ENCODE measurements at places on chromosomes 3 and 15.
A peak's percentile ranks its signal among the peaks of the same experiment; 100 is the strongest.

GRCh38 chr3:119497820-119498185, 544 bp upstream of the TIMMDC1 start:
- DNase-seq = no peak

- no peak for DNase-seq
These were observed 146.9 kb upstream of the CADPS start for GRCh38 chr3:63022114-63022513.

DNA sequence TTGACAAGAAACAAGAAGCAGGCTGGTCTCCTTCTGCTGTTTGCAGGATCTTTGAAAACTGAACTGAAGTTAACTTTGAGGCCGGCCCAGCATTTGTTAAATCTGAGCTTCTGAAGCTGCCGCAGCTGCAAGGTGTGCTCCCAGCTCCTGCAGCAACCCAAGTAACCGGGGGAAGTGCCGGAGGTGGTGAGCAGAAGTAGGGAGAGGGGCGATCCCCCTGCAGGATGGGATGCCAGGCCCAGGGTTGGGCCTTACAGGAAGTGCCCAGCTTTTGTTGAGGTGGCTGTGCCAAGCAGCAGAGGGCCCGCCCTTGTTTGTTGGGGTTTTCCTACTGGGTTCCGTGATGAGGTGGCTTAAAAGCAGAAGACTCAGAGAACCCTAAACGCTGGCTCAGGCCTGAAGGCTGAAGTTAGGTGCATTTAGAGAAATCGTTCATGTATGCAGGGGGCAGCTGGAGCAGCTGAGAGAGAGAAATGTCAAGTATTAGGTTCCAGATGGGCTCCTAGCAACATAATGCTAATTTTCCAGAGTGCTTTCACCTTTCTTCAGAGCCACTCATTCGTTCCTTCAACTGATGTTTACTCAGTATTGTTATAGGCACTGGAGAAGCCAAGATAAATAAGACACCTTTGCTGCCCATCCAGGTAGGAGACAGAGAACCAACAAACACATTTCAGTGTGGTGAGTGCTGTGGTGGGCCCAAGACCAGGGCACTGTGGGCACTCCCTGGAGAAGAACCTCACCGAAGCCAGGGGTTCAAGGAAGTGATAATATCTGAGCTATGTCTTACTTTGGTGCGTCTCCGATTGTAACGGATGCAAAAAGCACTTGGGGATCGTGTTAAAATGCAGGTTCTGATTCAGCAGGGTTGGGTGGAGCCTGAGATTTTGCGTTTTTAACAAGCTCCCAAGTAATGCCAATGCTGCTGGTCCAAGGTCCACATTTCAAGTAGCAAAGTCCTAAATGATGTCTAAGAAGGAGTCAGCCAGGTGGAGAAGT, 42.2 kb upstream of the PLCL2 start:
- peak; percentile 62 for DNase-seq

DNA sequence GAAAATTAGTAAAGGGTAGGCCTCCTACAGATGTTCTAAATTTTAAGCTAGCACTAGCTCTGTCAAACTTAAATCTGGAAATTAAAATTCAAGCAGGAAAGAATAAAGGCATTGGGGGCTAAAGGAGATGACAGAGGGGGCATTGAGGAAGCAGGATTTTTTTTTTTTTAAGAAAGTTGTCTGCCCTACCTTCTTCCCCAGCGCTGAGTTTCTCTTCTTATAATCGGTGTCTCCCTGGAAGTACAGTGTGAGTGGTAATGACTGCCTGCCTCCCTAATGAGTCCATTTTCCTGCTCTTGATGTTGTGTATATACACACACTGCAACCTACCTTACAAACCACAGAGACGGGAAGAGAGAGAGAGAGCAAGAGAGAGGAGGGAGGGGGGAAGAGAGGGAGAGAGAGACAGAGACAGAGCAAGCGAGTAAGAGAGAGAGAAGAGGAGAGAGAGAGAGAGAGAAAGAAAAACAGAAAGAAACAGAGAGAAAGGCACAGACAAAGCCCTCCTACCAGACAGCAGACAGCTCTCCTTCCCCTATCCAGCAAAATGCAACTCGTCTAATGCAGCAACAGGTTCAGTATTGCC, 47.0 kb downstream of the ZBTB20 start:
- DNase-seq = peak; percentile 4

DNA sequence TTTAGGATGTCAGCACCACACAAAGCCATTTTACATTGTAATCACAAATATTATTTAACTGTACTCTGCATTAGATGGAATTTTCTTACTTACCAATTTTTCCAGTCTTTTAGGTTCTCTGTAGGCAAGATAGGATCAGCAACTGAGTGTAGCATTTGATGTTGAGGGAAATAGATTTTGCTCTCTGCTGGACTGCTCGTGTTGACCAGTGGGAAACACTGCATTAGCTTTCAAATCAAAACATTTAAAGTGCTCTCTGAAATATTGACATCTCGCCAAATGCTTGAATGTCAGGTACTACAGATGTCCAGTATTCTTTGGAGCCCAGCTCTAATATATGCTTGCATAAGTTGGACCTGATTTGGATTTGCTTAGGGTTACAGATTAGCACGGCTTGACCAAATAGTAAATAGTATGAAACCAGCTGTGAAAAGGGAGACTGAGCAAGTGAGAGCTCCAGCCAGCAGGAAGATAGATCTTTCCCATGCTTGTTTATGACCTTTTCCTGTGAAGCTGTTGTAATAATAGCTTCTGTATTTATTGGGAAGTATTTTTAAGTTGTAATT, 29.5 kb downstream of the P2RY14 start:
- no peak for DNase-seq

GRCh38 chr3:69413551-69414207, 27.8 kb upstream of the FRMD4B start:
- no peak for DNase-seq

DNA sequence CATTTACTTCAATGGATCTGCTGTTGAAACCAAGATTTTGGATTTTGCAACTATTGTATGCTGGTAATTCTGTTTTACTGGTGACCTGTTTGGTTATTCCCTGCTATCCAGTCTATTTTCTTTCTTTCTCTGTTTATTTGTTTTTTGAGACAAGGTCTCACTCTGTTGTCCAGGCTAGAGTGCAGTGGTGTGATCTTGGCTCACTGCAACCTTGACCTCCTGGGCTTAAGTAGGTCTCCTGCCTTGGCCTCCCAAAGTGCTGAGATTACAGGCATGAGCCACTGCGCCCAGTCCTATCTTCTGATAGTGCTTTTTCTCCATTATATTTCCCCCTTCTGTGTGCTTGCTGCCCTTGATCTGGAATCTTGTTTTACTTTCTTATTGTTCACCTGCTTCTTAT, 15.6 kb downstream of the USP13 start:
- no peak for DNase-seq

DNA sequence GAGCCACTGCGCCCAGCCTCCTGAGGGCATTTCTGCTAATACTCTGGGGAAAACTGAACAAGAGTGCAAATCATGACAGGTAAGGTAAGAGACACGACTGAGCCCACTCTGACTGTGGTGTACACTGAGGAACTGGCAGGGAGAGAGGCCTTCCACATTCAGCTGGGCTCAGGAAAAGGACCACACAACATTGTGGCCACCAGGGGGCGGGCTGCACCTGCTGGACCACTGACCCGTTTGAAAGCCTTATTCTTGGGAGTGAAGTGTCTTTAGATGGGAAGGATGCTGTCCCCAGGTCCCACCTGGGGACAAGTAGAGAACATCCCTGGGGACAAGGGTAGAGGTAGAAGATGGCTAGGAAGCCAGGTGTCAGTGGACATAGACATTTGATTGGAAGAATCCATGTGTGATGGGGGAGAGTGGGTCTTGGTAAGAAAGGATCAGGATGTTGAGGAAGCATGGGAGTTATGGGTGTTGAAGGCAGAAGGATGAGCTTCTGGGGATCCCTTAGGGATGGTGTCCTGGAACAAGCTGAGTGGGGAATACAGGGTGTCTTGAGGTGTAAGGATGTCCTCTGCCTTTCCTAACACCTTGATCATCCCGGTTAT, 6.2 kb upstream of the CTDSPL start:
- DNase-seq = peak; percentile 62

GRCh38 chr15:51576911-51577500, 45.6 kb downstream of the DMXL2 start:
- DNase-seq = no peak

DNA sequence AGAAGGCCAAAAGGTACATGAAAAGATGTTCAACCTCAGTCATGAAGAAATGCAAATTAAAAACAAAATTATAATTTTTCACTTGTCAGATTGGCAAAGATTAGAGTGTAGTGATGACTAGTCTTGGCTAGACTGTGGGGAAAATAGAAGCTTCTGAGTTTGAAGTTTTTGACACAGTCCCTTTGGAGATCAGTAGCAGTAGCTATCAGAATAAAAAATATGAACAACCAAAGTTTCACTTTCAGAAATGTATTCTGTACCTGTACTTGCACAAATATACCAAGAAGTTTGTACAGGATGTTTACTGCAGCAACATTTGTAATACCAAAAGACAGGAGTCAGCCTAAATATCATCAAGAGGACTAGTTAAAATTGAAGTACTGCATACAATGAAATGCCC, 14.1 kb downstream of the ATP2C1 start:
- no peak for DNase-seq

DNA sequence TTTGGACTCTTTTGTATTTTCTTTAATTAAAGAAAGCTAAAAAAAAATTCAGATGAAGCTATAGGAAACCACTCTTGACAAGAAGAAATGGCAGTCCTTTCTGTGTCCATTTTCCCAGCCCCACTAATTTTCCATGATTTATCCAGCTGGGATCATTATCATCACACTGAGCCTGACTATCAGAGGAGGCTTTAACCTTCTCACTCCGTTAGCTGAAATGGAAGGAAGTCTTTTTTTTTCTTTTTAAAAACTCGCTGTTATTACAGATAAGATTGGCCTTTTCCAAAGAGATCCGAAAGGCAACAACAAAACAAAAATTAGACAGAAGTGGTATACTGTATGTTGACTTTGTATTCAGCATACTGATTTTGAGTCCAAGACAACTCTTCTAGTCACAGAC, 366.2 kb upstream of the ROPN1 start:
- DNase-seq = no peak

GRCh38 chr15:73927003-73927475, 777 bp downstream of the LOXL1 start:
- no peak for DNase-seq

DNA sequence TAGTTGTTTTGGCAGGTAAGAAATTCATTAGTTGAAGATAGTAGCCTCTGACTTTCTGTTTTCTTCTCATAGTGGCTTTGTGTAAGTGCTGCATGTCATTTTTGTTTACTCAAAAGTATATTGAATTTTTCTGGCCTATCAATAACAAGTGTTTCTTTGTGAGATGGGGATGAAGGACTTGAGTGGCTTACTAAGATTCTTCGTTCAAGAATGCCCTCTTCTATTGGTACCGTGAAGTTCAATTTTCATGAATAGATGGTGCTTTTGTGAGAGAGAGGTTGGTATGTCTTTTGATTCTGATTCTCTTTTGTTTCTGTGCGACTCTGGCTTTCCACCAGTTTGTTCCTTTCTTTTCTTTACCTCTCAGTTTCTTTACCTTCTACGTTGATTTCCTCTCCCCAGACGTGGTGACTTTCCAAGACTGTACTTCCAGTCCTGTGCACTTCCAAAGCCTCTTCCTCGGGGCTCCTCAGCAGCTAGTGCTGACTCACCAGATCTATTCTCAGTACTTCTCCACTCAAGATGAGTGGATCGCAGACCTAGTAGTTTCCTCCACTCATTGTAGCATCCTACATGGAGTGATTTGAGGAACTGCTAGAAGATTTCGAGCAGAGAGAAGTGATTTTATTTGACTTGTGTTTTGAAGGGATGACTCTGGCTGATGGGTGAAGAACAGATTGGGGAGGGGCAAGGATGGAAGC, 82.0 kb upstream of the EPHB3 start:
- no peak for DNase-seq

GRCh38 chr3:108093616-108094015, 2.8 kb upstream of the CD47 start:
- DNase-seq = peak; percentile 29

DNA sequence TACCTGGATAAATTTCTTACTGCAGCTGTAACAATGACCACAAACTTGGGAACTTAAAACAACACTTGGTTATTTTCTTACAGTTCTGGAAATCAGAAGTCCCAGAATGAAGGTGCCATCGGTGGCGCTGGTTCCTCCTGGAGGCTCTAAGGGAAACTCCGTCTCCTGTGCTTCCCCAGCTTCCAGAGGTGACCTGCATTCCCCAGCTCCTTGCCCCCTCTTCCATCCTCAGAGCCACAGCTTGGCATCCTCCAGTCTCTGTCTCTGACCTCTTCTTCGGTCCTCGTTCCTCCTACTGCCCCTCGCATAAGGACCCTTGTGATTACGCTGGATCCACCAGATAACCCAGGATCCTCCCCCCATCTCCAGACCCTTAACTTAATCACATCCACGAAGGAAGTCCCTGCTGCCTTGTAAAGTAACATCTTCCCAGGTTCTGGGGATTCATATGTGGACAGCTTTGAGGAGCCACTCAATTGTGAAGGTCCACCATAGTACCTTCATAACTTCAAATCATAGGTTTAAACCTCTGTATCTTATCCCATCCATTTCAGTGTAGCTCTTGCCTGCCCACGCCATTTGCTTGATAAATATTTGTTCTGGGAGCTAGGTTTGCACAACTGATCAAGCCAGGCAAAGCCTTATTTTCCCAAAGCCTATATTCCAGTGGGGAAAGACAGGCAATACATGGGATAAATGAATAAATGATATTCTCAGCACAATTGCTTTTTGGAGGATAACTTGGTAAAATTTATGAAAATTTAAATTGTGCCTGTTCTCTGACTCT, 34.8 kb downstream of the KLF15 start:
- no peak for DNase-seq

DNA sequence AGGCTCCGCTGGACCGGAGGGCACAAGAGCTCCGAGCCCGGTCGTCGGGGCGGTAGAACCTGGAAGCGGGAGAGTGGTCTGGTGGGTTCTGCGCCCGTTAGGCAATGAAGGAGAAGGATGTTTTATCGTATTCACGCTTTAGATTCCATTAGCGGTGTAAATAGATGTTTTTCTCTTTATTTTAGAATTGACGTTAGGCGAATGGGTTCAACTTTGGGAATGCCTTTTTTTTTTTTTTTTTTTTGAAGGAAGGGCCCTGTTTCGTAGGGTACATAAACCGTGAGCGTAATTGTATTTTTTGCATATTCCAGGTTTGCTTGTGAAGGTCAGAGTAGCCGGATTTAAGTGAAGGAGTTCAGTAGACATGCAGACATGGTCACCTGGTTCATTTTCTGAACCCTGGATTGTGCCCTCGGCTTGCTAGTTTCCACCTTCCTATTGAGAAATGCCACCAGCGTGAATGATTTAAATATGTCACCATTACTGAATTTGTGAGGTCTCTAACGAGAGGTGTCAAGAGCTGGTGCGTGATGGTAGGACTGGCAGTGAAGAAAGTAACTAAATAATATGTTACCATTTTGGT, 808 bp downstream of the RBM6 start:
- DNase-seq = no peak

GRCh38 chr15:91950631-91951329, 97.3 kb downstream of the SLCO3A1 start:
- DNase-seq = no peak
